ENCODE measurements at places on chromosomes 13 and 19.

GRCh38 chr19:13176345-13176744 lies 26.1 kb downstream of the IER2 start:
- DNase-seq = no peak

GRCh38 chr13:97254816-97255215 lies 32.7 kb downstream of the MBNL2 start:
- DNase-seq = no peak

- peak; percentile 92 for DNase-seq
These were observed 1.0 kb upstream of the UBE2M start for GRCh38 chr19:58559275-58560006.

GRCh38 chr19:46791944-46792343 lies 3.5 kb upstream of the SLC1A5 start:
- DNase-seq = no peak

- no peak for DNase-seq
These were observed 6.9 kb downstream of the S1PR5 start for GRCh38 chr19:10510301-10510802.

DNA sequence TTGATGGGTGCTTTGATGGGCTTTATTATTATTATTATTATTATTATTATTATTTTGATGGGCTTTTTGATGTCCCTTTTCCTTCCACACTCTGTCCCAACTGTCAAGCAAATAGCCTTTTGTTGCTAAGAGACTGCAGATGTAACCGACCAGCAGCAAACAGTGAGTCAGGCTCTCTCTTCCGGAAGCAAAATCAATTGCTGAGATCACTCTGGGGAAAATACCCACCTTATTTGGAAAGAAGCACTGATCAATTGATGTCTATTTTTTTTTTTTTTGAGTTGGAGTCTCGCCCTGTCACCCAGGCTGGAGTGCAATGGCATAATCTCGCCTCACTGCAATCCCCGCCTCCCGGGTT lies 2.9 kb downstream of the LDLR start:
- no peak for DNase-seq

GRCh38 chr13:44013758-44014291 lies 134.1 kb downstream of the LACC1 start:
- DNase-seq = no peak

DNA sequence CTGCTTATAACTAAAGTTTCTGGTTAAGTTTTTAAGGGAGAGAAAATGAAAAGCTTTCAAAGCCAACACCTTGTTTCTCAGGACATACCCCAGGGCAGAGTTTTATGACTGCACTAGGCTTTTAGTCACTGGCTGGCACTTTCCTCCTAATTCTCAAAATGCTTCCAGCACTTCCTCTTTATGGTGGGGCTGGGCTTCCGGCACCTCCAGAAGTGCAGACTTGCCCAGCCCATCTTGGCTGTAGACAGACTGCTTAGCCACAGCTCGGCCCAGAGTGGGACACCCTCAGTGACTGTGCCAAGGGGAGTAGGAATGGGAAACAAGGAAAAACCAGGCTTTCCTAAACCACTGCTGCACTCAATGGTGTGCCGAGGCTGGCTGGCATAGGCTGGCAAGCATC lies 23.2 kb upstream of the GTF3A start:
- DNase-seq = no peak

DNA sequence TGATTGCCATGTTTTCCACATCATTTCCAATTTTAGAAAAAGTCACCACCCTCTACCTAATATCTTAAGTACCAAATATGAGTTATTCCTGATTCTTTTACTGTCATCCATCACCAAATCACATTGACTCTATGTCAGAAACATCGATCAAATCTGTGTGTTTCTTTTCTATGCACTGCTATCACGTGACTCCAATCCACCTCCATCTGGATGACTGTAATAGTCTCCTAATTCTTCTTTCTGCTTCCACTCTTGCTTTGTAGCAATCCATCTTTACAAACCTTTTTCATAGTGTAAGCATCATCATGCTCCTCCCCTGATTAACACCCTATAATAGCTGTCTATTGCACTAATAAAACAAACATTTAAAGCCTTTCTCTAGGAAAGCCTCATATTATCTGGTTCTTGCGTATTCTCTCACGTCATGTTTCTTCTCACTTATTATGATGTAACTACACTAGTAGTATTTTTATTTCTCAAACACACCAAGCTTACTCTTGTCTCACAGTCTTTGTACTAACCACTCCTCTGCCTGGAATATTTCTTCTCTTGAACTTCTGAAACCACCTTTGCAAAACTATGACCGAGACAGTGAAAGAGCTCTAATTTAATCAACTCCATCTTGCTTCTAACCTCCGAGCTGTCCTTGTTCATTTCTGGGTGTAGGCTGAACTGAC lies 10.7 kb upstream of the FPR3 start:
- DNase-seq = no peak

DNA sequence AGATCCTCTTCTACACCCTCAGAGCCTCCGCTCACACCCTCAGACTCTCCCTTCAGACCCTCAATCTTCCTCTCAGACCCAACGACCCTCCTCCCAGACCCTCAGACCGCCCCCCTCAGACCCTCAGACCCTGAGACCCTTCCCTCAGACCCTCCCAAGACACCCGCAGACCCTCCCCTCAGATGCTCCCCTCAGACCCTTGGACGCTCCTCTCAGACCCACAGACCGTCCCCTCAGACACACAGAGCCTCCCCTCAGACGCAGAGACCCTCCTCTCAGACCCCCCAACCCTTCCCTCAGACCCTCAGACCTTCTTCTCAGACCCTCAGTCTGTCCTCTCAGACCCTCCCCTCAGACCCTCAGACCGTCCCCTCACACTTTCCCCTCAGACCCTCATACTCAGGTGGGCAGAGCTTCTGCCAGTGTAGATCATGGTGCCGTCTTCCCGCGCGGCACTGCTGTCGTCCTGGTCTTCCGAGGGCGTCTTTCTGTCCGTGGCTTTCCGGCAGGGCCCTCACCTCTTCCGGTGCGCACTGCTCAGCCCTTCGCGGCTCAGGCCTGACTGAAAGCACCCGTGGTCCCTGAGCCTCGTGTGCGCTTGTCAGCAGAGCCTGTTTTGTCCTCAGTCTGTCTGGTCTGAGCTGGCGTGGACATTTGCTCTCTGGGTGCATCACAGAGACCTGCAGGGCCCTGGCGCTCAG lies 18.9 kb upstream of the TFDP1 start:
- peak; percentile 33 for DNase-seq

DNA sequence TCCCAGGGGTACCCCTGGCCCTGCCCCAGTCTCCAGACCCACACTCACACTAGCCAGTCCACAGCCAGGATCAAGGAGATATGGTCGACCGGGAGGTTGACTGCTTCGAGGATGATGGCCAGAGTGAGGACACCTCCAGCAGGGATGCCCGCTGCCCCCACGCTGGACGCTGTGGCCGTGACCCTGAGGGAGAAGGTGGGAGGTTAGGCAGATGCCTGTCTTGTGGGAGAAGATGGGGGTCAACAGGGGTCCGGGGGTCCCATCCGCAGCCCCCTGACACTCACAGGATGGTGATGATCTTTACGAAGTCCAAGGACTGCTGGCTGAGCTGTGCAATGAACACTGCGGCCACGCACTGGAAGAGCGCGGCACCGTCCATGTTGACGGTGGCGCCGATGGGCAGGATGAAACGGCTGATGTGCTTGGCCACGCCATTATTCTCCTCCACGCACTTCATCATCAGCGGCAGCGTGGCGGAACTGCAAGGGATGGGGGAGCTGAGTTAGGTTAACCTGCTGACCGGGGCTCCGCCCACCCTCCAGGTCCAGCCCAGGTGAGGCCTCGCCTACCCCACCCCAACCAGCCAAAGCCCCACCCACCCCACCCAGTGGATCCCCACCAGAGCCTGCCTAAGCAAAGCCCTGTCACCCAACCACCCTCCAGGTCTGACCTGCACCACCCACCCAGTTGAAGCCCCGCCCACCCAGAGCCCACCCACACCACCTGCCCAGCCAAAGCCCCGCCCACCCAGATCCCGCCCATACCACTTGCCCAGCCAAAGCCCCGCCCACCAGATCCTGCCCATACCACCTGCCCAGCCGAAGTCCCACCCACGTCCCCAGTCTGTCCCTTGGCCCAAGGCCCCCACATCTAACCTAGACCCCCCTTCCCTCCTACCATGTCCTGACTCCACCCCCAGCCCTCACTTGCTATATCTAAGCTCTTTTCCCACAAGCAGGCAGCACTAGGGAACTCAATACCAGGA lies 11.2 kb downstream of the SLC1A5 start:
- DNase-seq = no peak

DNA sequence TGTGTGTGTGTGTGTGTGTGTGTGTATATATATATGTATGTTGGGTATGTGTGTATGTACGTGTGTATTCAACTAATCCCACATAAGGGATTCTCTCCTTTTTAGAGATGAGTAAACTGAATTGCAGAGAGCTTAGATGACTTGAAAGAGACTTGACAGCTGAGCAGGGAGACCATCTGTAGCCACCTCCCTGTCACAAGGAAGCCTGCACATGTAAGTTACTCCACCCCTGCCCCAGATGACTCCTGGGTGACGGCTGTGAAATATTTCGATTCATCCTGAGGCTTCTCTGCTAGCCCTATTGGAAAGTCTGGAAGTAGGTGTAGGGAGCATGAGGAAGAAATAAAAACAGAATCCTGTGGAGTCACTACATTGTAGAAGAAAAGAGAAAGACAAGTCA lies 480.4 kb downstream of the FOXO1 start:
- DNase-seq = no peak

DNA sequence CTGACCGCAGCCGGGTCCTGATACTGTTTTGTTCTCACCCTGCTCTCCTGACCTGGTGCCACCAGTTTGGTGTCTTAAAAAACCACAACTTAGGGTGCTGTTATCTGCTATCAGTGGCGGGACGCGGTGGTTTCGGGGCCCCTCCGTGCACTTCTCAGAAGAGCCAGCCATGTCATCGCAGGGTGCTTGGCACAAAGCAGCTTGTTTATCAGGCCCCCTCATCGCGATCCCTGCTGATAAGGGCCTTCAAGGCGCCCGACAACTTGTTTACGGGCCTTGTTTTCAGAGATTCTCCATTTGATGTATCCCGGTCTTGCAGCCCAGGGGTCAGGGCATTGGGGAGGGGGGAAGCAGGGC lies 58.1 kb upstream of the KLF2 start:
- DNase-seq = no peak

DNA sequence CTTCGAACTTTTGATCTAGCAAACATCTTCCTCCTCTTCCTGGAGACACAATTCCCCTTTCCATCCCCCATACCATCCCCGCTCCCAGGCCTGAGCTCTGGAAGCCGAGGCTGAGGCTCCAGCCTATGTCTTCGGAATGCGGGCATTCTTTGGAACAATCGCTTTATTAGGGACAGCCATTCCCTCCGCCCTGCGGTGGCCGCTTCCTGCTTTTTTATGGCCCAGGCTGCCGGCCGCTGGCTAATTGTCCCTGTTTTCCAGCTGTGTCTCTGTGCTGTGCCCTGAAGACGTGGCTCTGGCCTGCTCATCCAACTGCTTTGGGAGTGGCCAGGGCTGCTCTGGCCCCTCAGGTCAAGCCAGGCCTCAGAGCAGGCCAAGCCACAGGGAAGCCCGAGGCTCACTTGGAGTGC lies 2.1 kb upstream of the CDX2 start:
- DNase-seq = no peak

DNA sequence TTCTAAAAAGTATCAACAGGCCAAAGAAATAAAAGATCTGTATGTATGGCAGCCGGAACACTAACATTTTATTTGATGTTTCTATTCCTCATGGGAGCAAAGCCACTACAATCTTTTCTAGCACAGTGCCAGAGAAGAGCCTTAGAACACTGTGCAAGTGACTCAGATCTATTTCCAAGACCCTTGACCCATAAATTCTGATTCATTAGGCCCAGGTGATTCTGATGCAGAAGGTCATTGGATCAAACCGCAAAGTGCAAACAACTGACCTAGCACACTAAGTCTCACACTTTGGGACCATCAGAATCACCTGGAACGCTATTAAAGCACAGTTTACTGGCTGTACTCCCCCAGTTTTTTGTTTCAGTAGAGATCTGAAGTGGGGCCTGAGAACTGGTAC lies 87.6 kb downstream of the MYCBP2 start:
- DNase-seq = no peak

DNA sequence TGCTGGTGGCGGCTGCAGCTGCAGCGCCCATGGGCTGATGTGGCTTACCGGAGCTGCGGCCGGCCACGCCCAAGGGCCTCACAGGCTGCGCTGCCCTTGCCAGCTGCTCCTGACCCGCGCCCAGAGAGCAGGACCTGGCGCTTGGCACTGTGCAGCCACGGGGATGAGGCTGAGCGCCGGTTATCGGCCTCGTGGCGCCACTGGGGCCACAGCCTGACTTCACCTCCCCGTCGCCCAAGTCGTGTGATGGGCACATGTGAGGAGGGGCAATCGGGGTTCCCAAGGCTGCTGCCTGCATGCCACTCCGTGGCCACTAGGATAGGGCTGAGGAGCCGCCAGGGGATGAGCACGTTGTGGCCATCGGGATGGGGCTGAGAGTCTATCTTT lies 77.2 kb upstream of the PABPC3 start:
- DNase-seq = no peak

DNA sequence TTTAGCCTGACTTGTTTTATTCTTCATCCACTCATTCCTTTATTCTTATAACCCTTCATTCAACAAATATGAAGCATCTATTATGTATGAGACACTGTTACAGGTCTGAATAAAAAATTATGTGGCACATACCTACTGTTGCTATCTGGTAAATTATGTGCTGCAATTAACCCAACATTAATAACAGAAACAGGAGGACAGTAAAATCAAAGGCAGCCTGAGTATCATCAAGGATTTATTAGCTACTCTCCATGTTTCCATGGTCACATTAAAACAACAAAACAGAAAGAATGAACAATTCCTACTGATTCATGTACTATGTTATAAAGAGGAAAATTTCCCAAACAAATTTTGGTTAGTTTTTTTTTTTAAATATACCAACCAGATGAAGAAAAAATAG lies 43.9 kb downstream of the RAP2A start:
- no peak for DNase-seq

DNA sequence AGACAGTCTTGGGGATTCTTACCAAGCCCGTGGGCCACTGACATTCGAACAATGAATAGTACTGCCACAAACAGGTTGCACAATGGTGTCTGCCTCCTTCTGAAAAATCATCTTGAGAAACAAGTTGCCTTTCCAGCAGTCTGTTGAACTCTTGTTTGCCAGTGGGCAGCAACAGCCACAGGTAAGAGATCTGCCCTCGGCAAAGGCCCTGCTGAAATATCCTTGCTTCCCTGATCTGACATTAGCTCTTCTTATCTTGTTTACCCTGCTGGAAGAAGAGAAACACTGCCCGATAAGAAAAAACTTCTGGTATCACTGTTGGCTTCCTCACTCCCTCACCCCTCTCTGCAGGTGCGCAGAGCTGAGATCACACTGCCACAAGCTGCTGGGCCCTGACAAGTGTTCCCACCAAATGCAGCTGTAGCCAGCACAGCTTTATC lies 2.0 kb downstream of the DOCK9 start:
- DNase-seq = no peak

All from left lobe of liver (tissue), 2 donors.